ENCODE measurements at places on chromosomes 12 and 14.

GRCh38 chr12:105445249-105445648 lies 114.8 kb downstream of the C12orf75 start:
- DNase-seq: peak; percentile 8

- no peak for DNase-seq
Measured at GRCh38 chr12:66963901-66964300, 285.0 kb upstream of the GRIP1 start.

- no peak for DNase-seq
Measured at GRCh38 chr14:74965486-74966153, 10.2 kb upstream of the PGF start.

GRCh38 chr12:59444932-59445331 lies 150.9 kb upstream of the SLC16A7 start:
- no peak for DNase-seq

DNA sequence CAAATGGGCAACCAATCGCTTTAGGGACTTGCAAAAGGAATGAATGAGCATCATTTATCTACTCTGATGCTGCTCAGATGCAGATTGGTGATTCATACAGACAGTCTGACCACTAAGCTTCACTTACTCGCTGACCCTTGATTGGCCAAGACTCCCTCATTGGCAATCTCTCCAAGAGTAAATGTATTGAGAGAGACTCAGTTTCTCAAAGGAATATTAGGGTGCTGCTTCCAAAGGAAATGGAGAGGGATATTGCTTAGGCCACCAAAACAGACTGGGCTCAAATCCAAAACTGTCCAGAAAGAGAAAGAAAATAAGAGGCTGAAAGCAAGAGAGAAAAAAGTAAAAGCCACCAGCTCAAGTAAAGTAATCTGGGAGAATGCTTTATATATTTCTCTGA lies 785.2 kb downstream of the GALC start:
- no peak for DNase-seq

- DNase-seq: no peak
Measured at GRCh38 chr12:5227708-5228373, 184.2 kb downstream of the KCNA5 start.

- no peak for DNase-seq
Measured at GRCh38 chr12:6603095-6603567, 4.0 kb downstream of the CHD4 start.
